ENCODE measurements at places on chromosomes 12 and 14.
A peak's percentile ranks its signal among the peaks of the same experiment; 100 is the strongest.

GRCh38 chr12:108634341-108634751 is 652 bp upstream of the SELPLG start:
- DNase-seq: no peak

GRCh38 chr12:97452839-97453238 is 9.8 kb upstream of the RMST start:
- DNase-seq: no peak

GRCh38 chr12:70660620-70661219 is 23.5 kb upstream of the PTPRB start:
- DNase-seq: no peak

GRCh38 chr12:68565391-68565903 is 45.3 kb upstream of the RAP1B start:
- DNase-seq: no peak

DNA sequence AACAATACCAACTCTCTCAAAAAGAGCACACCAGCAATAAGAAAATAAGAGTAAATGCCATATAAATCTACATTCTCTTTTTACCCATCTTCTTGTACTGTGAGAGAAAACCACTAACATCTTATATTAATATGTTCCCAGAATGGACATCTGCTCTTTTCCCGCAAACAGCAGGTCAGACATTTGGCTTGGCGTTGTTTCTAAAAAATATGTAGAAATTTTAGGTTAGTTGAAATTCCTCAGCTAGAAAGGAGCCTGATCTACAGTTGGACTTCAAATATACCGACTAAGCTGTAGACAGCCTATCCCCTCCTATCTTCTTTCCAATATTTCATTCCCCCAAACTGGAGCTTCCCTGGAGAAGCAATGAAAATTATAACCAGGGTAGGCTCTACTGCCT is 88.7 kb downstream of the PPP2R5E start:
- DNase-seq: no peak

DNA sequence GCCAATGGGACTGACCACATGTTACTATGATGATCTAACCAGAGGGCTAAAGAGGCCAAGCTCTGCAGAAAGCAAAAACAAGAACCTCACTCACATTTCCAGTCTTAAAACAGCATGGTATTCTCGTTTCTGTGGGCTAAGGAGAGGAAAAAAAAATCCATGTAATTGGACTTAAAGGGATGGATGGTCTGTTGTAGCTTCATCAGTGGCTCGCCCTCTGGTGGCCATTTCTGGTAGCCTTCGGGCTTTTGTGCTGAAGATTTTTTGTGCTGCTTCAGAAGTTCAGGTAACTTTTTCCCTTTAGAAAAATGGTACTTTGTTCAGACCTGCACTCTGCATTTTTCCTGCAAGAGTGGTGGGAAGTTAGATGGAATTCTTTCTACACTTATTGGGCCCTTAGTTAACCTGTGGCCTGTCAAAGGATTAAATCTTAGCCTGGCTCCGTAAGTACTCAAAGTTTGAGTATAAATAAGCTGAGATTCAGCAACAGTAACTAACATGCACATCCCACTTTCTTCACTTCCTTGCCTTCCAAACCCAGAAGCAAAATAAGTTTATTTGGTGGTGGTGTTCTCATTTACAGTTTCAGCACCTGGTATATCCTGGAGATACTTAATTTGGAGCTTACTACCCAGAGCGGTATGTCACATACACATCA is 22.3 kb downstream of the DCAF4 start:
- peak; percentile 61 for DNase-seq

DNA sequence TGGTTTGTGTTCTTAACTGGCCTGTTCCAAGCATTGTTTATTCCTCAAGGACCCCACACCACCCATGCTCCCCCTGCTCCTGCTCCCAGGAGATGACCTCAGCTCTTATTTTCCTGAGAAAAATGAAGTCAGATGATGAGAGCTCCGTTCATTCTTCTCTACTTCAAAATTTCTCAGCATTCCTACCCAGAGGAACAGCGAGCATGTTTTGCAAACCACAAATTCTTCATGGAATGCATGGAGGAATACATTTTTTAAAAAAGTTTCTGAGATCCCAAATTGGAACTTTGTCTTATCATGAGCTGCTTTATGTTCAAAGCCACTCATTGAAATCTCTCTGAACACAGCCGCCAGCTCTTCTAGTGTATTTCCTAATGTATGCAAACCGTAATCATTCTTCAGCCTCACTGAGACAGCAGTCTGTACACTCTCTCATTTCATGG is 44.9 kb downstream of the SYNE2 start:
- DNase-seq: no peak

DNA sequence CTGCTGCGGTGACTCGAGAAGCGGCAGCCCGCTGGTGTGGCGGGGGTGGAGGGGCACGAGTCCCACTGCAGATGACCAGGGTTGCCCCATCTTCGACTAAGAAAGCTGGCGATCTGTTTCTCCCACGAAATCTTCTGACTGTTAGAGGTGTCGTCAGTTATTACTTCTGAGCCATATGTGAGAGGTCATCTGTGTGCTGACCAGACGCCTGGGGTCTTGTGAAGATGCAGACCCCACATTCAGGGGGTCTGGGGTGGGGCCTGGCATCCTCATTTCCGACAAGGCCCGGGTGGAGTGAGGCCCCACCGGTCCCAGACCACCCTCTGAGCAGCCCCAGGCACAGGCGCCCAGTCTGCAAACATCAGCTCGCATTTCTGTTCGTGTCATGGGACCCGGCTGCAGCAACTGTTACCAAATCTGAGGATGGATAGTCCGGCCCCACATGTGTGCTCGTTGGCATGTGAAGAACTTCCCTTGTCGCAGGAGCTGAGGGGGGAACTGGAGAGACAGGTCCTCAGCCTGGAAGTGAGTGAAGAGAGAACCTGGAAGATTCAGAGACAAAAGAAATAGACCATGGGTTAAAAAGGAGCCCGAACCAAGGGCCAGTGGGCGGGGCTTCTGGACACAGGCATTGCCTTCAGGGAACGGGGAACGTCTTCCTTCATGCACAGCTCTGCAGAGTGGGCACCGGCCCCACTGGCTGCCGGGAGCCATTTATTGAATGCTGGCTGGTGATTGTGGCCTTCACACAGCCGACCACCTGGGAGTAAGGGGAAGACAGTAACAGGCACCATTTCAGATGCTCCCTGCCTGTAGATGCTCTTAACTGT is 135.2 kb downstream of the ADGRD1 start:
- no peak for DNase-seq

- no peak for DNase-seq
Observed at GRCh38 chr12:24175284-24175683, 225.8 kb upstream of the SOX5 start.

- DNase-seq: no peak
Observed at GRCh38 chr14:78746086-78746595, 576.0 kb downstream of the NRXN3 start.

DNA sequence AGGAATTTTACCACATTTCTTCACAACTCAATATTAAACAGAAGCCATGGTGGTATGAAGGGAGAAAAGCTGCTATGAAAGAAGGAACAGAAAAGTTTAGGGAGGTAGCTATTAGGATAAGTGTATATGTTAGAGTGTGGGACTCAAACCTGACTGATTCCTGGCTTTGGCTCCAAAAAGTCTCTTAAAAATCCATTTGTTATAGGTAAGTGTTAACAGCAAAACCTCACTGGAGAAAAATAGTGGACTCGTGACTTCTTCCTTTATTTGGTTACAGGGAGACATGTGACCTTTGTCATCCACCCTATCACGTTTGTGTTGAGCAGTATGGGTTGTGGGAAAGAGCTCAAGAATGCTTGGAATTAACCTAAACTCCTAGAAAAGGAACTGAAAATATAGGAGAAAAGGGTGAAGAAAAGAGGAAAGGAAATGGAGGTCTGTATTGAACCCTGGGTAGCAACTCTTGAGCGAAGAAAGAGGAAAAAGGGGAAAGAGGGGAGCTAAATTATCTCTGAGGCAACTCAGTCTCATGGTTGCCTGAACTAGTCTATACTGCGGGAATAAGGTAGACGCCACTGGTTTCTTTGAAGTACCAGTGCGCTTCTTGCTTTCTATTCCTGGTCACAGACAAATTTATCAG is 3.6 kb upstream of the EID3 start:
- DNase-seq: no peak

- DNase-seq: no peak
Observed at GRCh38 chr14:58488550-58488949, 61.0 kb downstream of the KIAA0586 start.

GRCh38 chr14:52015411-52016030 is 26.2 kb downstream of the RTRAF start:
- no peak for DNase-seq

DNA sequence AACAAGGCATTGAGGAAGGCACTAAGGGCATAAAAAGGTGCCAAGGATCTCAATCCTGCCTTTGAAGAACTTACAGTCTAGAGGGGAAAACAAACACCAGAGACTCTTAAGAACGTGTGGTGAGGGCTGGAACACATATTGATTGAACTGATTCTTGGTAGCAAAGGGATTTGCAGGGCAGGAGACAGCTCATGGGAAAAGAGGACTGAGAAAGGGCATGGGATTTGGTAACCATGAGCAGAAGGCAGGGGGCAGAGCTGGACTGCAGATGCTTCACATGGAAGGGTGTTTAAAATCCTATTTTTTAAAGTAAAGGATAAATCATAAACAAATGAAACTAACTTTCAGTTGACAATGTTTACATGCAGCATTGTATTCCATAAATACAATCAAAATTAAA is 203.1 kb downstream of the ITPR2 start:
- no peak for DNase-seq

DNA sequence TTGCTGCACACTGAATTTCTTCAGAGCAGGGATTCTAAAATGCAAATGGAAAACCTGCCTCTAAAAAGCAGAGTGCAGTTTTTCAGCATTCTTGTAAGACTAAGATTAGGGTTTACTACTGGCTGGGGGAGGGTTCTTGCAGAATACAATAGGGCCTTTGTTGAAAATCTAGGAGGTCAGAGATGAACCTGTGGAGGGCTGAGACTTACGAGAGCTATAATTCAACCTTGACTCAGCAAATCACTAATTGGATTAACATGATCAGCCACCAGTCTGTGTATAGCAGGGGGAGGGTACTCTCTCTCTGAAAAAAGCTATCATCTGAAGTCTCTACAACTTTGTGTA is 92.6 kb upstream of the HIF1A start:
- no peak for DNase-seq

- no peak for DNase-seq
Observed at GRCh38 chr12:46452061-46452615, 79.6 kb upstream of the SLC38A2 start.

- DNase-seq: no peak
Observed at GRCh38 chr12:10700581-10700980, 22.5 kb downstream of the YBX3 start.

- no peak for DNase-seq
Observed at GRCh38 chr14:71967704-71968103, 35.5 kb downstream of the RGS6 start.
